ENCODE measurements at places on chromosomes 7 and 10.

GRCh38 chr10:88392222-88392621, 190.9 kb downstream of the RNLS start:
- DNase-seq: no peak

DNA sequence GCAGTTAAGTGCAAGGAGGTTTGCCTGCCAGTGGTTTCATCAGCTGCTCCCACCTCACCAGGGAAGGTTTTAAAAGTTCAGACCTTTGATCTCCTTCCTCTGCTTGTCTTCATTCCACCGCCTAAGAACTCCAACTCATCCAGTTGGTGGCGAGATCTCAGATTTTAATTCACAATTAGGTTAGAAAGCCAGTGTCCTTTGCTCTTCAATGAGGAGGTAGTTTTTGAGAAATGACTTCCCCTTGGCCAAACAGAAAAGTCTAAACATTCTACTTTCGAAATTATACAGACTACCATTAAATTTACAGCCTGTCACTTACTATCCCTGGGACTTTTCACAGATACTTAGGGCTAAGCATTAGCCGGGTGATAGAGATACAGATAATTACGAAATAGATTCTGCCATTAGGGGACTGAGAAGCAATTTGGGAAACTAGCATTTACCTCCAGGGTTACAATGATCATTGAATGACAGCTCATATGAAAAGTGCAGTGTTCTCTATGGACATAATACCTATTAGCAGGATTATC, 513.4 kb upstream of the GHITM start:
- DNase-seq: no peak

- DNase-seq: peak; percentile 16
Observed at GRCh38 chr10:71638822-71639719, 80.5 kb downstream of the C10orf105 start.

GRCh38 chr10:102602272-102603045, 41.8 kb upstream of the TRIM8 start:
- DNase-seq: no peak

GRCh38 chr10:454860-455259, 234.6 kb downstream of the DIP2C start:
- no peak for DNase-seq

- DNase-seq: no peak
Observed at GRCh38 chr10:26213157-26213800, 3.3 kb upstream of the GAD2 start.

DNA sequence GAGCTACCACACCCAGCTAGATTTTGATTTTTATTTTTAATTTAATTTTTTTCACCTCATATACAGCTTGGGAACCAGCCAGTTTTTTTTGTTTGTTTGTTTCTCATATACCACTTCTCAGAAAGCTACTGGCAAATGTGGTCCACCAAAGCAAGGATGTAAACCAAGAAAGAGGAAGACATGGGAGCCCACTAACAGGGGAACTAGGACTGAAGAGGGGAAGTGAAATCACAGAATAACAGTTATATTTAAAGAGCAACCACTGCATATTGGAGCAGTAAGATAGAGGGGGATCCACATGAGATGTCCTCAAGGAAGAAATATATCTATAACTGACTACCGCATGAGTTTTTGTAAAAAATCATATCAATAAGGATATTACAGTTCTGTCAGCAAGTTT, 10.5 kb downstream of the CPVL start:
- no peak for DNase-seq

DNA sequence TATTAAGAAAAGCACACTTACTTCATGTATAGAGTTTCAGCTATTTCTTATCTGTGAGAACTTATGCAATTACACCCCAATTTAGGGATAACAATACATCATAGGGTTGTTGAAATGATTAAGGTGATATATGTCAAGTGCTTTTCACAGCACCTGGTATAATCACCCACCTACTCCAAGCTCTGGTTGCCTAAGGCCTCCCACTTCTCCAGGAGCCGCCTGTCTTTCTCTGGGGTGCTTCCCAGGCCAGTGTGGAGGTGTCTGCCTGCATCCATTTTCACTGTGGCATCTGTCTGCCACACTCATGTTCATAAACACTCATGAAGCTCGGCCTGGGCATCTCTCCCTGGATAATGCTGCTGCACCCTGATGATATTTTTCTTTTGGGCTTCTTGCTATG, 250.3 kb downstream of the STK31 start:
- DNase-seq: no peak

DNA sequence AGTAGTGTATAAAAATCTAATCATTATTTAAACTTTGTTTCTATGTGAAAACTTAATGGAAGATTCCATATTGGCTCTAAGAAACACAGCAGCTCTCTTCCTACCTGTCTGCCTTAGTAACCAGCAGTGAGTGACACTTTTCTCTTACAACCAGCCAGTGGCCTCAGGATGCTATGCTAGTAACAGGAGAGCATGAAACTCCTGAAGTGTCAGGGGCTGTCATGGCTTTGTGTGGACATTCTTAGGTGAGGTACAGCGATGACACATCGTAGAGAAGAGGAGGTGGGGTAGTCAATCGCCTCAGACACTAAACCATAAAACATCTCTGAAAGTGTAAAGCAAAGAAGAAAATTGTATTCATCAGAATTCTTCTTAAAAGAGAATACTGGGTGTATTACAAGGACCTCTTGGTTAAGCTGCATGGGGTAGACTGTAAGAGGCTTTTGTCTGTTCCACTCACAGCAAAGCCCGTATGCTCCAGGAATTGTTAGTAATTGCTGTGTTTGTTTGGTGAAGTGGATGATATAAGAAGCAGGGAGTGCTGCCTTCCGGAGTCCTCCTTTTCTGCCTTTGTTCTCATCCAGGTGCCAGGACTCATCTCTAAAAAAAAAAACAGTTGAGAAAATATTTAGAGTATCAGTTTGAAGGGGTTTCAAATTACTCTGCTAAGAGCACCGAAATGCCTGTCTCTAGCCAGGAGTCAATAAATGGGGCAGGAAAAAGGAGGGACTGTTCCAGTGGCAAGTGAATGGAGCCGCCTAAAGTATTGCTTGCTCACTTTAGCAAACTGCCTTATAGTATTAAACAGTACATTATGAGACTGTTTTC, 518.8 kb downstream of the CNTNAP2 start:
- DNase-seq: peak; percentile 40

DNA sequence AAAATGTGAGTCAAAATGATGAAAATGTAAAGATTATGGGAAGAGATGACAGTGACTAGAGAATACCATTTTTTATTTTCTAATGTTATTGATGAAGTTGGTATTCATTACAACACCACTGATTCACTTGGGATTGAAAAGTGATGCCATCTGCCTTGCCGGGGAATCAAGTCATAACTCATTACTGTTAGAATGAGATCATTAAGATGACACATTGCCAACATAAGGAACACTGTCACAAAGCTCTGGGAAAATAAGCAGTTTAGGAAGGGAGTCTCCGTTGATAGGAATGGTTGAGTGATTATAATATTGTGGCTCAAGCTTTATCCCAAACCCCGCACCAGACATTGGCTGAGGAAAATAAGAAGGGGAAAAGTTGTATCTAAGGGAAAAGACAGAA, 121.5 kb upstream of the PLPP4 start:
- no peak for DNase-seq

- DNase-seq: no peak
Observed at GRCh38 chr7:18780266-18780665, 284.7 kb downstream of the HDAC9 start.

Measured in NCI-H526 treated with DMSO at 0.1 percent for 48 hours (cell line).